ENCODE measurements at places on chromosomes 7 and 10.

DNA sequence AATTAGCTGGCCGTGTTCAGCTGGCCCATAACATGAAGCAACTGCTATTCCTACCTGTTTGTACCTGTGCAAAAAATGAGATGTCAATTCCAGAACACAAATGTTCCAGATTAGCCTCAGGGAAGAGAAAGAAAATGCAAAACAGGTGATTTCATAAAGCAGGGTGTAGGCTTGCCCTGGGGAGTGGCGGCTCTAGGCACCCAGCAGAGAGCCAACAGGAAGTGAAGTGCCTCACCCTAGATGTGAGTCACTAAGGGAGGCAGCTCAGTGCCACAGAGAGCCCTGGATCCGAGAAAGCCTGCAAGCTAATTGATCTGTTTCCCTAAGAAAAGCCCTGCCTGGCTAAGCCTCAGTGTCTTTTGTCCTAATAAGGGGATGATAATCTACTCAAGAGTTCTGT lies 240.0 kb downstream of the ARHGAP21 start:
- DNase-seq: no peak

DNA sequence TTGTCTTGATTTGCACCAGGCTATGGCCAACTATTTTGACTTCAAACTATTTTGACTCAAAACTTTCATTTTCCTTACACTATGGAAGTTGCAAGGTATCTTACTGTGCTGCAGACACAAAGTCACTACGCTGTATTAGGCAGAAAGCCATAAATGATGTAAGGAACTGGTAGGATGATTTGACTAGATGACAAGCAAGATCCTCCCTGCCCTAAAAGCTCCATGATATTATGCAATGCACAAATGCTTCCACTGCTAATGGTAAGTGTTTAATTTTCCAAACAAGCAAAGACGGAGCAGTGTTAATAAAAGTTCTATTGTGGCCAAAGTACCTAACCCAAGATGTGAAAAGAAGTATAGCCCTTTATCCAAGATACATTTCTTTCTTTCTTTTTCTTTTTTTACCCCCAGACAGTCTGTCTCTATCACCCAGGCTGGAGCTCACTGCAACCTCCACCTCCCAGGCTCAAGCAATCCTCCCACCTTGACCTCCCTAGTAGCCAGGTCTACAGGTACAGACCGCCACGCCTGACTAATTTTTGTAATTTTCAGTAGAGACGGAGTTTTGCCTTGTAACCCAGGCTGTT lies 98.2 kb downstream of the ANK3 start:
- DNase-seq: no peak

DNA sequence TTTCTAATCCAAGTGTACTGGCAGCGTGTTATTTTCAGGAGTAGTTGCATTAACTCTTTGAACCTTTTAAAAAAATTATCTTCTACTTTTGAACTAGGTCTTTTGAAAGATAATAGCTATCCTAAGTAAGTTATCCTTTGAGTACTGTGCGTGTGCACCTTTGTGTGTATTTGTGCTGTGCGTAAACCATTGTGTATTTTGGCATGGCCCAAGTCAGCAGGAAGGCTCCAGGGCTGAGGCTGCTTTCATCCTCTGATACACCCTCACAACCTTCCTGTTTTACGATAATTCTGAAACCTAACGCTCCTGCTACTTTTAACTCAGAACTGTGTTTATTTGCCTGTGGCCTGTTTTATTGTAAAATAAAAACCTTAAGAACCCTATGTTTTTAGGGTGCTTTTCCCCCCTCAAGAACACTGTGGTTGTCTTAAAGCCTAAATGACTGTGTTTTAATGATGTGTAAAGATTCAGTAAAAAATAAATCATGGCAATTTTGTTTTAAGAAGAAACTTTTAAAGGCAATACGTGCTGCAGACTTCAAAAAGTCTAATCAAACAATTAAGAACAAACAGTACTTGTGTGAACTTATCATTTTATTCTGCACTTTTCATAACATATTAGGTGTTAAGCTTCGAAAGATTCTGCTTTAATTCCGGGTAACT lies 57.5 kb downstream of the HDAC9 start:
- no peak for DNase-seq

DNA sequence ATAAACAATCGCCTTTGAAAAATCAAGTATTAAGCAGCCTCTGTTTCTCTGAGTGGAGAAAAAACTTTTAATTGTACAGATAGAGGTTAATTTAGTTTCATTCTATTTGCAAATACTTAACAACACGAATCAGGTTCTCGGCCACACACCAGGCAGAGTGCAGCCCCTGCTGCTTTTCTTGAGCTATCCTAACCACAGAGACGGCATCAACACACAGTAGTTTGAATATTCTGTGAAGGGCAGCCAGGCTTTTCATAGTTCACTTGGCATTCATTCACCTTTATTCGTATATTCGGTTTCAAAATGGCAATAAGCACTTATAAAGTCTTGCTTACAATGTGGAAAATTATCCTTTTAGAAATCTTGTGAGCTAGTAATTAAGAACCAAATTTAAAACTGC lies 5.7 kb downstream of the ADARB2 start:
- no peak for DNase-seq

- DNase-seq: no peak
Observed at GRCh38 chr7:66604198-66604597, 24.5 kb upstream of the KCTD7 start.

DNA sequence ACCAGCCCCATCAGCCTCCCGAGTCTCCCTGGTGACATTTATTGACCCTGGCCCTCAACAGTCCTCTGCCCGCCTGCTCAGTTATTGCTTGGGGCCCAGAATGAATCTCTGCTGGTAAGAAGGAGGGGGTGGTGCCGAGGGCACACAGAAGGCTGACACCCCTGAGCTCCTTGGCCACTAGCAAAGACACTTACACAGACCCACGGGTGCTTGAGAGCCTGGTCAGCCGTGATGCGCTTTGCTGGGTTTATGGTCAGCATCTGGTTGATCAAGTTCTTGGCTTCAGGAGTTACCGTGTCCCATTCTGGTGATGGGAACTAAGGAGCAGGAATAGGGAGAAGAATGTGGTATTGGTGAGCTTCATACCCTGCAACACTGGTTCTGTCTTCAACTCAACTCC lies 27.3 kb downstream of the CAMK2G start:
- DNase-seq: no peak

GRCh38 chr10:38159004-38159403 lies 64.9 kb downstream of the ZNF37A start:
- no peak for DNase-seq

DNA sequence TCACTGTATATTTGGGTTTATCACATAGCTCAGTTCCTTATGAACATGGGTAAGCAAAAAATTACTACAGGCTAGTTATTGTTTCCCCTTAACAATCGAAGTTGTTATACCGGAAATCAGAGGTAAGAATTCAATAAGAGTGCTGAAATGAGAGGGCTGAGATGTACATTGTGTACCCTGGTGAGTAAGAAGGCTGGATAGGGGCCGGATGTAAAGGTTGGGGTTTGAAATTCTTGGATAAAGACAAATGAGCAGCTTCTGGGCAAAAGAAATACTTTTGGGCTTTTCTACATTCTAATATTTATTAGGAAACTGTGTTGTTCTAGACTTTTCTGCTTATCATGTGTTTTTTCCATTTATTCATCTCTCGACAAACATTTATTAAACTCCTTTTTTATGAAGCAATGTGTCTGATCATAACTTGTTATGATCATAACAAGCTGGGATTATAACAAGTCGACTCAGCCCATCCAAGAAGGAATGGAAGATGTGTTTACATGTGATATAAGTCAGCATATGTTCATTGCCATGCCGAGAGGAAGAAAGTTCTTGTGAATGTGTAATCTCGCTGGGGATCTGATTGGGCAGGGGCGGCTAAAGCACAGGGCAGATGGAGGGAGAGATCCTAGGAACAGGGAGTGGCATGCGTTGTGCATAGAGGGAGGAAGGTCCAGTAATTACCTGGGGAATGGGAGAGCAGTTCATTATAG lies 155.3 kb downstream of the PLXDC2 start:
- no peak for DNase-seq

DNA sequence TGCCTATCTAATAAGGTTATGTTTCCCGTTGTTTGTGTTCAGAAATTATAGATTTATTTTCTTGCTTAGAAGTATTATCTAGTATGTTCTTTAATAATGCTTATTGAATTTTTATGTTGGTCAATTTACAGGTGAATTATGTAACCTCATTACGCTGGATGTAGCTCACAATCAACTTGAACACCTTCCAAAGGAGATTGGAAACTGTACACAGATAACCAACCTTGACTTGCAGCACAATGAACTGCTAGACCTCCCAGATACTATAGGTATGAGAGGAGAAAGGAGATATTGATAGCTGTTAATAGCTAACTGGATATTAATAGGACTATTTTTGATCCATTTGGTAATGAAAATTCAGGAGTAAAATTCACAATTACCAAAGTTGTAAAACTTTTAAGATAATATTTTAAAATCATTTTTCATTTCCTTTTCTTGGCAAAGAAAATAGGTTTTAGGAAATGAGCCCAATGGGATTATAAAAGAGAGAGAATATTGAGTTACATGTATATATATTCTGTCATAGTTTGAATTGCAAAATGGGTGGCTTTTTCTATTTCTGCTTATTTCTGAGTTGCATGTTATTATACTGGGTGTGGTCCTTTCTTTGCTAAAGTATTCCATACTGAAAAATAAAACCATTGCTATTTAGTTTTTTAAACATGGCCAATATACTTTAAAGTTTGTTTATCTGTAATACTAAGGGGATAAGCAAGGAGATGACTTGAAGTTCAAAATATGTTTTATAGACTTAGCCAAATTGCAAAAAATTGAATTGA lies 66.3 kb downstream of the SHOC2 start:
- DNase-seq: no peak

DNA sequence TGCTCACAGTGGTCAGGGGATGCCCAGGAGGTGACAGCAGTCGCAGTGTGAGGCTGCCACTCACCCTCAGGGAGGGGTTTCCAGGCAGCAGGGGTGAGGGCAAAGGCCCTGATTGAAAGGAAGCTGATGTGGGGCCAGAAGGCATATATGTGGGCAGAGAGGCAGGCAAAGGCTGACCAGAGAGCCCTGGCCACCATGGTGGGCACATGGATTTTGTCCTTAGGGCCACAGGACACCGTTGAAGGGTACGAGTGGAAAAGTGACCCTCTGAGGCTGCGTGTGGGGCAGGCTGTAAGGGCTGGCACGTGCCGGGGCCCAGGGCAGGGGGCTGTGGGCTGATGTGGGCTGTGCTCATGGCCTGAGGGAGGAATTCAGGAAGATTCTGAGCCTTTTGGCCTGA lies 57.5 kb upstream of the ZNF32 start:
- no peak for DNase-seq

Data from stimulated activated CD4-positive, alpha-beta T cell treated with anti-CD3 and anti-CD28 coated beads, Interleukin-1b, Interleukin-23, amount 100 ng/mL, for 1 hour (primary cell).